ENCODE measurements at places on chromosomes 5 and 9. TPM values are rescaled to one million over a fixed set of nuclear protein-coding genes. Genes with fewer than 3 reads are reported as not detected.
A peak's percentile ranks its signal among the peaks of the same experiment; 100 is the strongest.

Gene EIF4EBP3
- total RNA-seq: 10.6 TPM

DNA sequence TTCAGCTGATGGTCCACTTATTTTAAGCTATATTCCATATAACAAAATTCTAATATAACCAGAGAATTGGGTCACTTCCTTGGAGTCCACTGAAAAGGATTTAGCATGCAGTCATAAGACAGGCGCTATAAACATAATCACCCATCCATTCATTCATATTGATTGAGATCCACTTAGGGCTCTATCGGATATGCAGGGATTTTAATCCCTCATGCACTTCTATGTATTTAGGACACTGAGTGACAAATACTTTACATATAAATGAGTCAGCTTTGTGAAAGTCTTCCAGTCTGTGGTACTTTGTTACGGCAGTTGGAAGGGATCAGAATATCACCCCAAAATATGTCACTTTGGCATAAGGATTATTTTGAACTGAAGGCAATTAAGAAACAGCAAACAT, 127.3 kb upstream of the ZNF608 start:
- no peak for DNase-seq
- peaks cover 30% of the 10 kb centered on the region for H3K4me1 ChIP-seq
- H3K27ac ChIP-seq: no peak overlapping the region

GRCh38 chr9:134635351-134636148, 6.1 kb upstream of the COL5A1 start:
- H3K27ac ChIP-seq: no peak overlapping the region
- H3K27me3 ChIP-seq: no peaks in the 10 kb centered on the region
- no peak for DNase-seq
- H3K4me3 ChIP-seq: no peak overlapping the region
- H3K4me1 ChIP-seq: no peaks in the 10 kb centered on the region

Gene PCDHGB3
- 2.8 TPM for total RNA-seq

DNA sequence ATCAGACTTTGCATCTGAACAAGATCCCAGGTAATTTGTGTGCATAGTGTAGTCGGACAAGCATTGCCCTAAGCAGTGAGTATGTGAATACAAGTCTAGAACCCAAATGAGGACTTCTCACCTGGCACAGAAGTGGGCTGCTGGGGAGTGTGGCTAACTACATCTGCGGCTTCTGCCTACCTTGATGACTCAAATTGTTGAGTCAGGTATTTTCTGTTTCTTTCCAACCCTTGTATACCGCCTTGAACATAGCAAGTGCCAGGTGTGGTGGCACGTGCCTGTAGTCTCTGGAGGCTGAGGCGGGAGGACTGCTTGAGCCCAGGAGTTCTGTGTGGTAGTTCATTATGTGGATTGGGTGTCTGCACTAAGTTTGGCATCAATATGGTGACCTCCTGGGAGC, 7.9 kb upstream of the JADE2 start:
- H3K27ac ChIP-seq: no peak overlapping the region
- DNase-seq: no peak
- no peaks in the 10 kb centered on the region for H3K27me3 ChIP-seq
- H3K36me3 ChIP-seq: no peaks in the 10 kb centered on the region

Gene CD74
- 67.2 TPM for total RNA-seq

GRCh38 chr9:125835655-125836054, 88.5 kb downstream of the PBX3 start:
- no peak overlapping the region for H3K27ac ChIP-seq
- no peaks in the 10 kb centered on the region for H3K4me1 ChIP-seq
- H3K27me3 ChIP-seq: no peaks in the 10 kb centered on the region
- H3K4me3 ChIP-seq: no peak overlapping the region
- no peaks in the 10 kb centered on the region for H3K36me3 ChIP-seq

Gene ASTN2
- 7.5 TPM for total RNA-seq

GRCh38 chr9:89902450-89903140, 297.8 kb downstream of the GADD45G start:
- H3K27ac ChIP-seq: no peak overlapping the region
- H3K4me3 ChIP-seq: no peak overlapping the region
- H3K4me1 ChIP-seq: no peaks in the 10 kb centered on the region
- DNase-seq: no peak

DNA sequence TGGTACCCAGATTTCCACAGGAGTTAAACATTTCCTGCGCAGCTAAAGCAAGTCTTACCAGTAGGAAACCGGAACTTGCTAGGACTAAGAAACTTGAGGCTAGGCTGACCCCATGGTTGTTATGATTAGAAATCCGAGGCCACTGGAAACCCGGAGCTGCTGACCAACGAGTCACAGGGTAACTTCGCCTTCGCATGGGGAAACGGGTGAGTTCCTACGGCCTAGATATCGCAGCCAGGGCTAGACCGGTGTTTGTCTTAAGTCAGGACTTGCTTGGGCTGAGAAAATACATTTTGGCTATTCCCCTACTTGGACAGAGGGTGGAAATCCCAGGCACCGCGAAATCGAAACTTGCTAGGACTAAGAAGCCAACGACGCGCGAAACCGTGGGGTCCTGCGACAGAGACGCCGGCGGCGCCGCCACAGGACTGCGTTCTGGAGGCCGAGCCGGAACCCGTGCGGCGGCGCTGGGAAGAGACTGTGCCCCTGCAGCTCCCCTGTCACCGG, 1.6 kb upstream of the ANXA2R start:
- no peaks in the 10 kb centered on the region for H3K4me1 ChIP-seq
- H3K4me3 ChIP-seq: peak overlapping the region; percentile 59
- H3K27ac ChIP-seq: peak overlapping the region; percentile 97
- no peaks in the 10 kb centered on the region for H3K36me3 ChIP-seq
- DNase-seq: peak; percentile 83

Gene SLC45A2
- total RNA-seq: not detected

- no peak overlapping the region for H3K27ac ChIP-seq
- H3K27me3 ChIP-seq: no peaks in the 10 kb centered on the region
- H3K4me1 ChIP-seq: no peaks in the 10 kb centered on the region
- no peak for DNase-seq
- H3K4me3 ChIP-seq: no peak overlapping the region
Measured at GRCh38 chr9:36970007-36970888, 63.8 kb downstream of the PAX5 start.

Gene OR1J2
- not detected for total RNA-seq

Gene PCDHGC4
- 1.4 TPM for total RNA-seq

DNA sequence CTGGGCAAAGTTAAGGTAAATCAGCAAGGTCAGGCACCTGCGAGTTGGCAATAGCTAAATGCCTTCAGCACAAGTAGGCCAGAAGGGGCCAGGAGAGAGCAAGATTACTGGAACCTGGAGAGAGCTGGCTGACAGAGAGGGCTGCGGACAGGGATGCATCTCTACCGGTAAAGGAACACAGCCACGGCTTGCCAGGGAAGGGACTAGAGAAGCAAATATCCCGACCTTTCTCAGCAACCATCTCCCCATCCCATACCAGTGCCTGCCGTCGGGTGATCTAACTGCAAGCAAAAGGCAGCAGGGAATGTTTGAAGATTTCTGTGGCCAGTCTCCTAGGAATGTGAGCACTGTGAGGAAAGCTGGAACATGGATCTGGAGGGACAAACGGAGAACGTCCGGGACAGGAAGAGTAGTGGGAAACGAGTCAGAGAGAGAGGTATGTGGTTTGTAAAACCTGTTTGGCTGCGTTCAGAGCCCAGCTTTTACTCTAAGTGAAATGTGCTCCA, 15.9 kb upstream of the ABLIM3 start:
- H3K27me3 ChIP-seq: no peaks in the 10 kb centered on the region
- H3K4me1 ChIP-seq: peaks cover 4% of the 10 kb centered on the region
- no peak for DNase-seq
- no peaks in the 10 kb centered on the region for H3K36me3 ChIP-seq
- H3K27ac ChIP-seq: peak overlapping the region; percentile 22

- no peak overlapping the region for H3K4me3 ChIP-seq
- H3K36me3 ChIP-seq: no peaks in the 10 kb centered on the region
- H3K27me3 ChIP-seq: no peaks in the 10 kb centered on the region
Measured at GRCh38 chr5:171920765-171921391, 85.6 kb downstream of the FBXW11 start.

Gene TMEM174
- not detected for total RNA-seq

DNA sequence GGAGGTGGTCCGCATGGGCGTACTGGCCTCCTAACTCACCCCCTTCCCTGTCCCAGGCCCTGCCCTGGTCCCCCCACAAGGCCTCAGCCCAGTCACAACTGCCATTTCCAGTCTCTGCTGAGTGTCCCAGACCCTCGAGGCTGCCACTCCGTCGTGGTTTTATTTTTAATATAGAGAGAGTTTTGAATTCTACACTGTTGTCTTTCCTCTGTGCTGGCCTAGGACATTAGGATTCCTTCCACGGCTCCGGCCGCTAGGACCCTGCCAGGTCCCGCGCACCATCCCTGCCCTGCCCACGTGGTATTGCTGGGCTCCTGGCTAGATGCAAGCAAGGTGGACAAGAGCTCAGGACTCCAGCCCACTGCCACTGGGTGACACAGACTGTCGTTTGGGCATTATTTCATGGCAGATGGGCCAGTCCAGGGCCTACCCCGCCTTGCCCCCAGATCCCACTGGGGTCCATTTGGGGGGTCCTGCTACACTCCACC, 53.3 kb downstream of the SAR1B start:
- H3K27me3 ChIP-seq: no peaks in the 10 kb centered on the region
- no peak overlapping the region for H3K4me3 ChIP-seq
- DNase-seq: no peak
- H3K4me1 ChIP-seq: peaks cover 11% of the 10 kb centered on the region

Gene CERT1
- 16.7 TPM for total RNA-seq

DNA sequence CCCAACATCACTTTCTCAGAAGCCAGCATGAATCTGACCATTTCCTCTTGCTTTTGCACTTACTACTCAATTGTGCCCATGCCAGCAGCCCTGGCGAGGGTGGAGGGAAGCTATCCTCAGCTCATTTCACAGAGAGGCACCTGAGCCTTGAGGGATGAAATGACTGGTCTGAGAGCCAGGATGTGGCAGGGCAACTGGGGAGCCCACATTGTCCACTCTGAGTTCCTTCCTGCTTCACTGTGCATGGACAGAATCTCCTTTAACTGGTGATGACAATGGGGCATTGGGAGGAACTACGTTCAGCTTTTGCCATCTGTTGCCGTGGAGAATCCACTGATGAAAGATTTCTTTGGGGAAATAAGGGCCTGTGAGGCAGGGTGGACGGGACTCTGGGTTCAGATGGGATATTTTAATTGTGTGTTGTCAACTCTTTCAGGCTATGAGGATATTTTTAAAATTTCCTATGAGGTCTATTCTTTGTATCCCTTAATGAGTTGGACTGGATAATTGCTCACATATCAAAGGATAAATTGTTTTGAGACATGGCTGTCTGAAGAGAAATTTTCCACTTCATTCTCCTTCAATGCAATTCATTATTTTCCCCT, 78.3 kb downstream of the TNC start:
- DNase-seq: no peak
- no peaks in the 10 kb centered on the region for H3K27me3 ChIP-seq
- no peak overlapping the region for H3K4me3 ChIP-seq
- no peaks in the 10 kb centered on the region for H3K36me3 ChIP-seq

Gene CFAP77
- not detected for total RNA-seq

Measured in pancreas (tissue), 10 donors.